ENCODE measurements at places on chromosomes 1 and 21.

DNA sequence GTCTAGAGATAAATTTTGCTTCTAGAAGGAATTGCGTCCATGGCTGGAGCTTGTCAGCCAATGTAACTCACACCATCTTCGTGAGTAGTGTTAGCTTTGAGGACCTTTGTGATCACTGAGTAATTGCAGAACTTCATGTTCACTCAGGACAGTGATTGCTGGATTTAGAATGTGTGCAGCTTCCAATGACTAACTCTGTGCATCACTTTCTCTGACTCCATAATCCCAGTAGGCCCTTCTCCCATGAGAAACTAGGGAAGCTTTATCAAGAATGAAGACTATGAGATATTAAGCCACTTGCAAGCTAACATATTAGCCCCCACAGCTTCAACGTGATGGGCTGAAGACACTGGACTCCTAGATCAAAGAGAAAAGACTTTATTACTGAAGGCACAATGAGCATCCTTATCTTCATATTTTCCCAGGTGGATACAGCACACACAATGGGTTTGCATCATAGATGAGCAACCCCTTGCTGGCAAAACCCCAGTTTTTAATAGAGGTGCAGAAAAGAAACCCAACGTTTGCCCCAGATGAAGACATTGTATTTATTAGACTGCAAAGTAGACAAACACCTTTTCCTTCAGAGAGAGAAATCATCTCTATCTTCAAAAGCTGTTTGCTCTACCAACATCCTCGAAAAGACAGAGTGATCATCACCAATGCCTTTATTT, 561.0 kb downstream of the LTN1 start:
- DNase-seq, result no peak

DNA sequence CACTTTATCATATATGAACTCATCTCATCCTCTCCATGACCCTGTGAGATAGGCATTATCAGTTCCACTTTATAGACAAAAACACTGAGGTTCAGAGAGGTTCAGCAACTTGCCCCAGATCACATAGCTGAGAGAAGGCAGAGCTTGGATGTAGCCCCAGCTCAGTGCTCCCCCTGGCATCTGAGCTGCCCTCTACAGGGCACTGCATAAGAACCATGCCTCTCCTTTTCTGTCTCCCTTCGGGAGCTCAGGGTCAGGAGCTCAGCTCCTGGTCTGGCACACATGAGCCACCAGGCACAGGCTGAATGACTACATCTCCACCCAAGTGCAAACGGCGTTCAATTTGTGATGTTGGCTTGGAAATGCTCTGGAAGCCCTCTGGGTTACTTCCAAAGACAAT, 16.9 kb downstream of the RAB7B start:
- no peak for DNase-seq

GRCh38 chr1:109814223-109814622, 50.5 kb upstream of the EPS8L3 start:
- DNase-seq, result no peak

DNA sequence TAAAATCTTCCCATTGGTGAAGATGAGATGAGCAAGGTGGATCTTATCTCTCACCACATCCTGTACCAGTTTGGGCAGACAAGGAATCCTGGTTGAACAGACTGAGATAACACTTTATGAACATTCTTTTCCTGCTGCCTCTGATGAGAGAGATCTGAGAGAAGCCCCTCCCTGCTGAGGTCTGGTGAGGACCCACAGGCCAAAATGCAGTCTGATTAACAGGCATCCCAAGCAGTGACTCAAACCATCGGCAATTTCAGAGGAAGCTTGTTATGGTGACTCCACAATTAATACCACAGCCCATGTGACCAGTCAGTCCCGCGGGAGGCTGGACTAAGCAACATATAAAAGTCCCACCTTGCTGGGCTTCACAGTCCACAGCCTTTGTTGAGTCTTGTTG, at the start of gene PRR9:
Gene PRR9 (plus strand): TSS at position 373 of the 400 bp plus-strand sequence. CDS start 561 bp downstream, outside the sequence.
- DNase-seq, result no peak

GRCh38 chr21:44345495-44345894, 6.3 kb upstream of the CFAP410 start:
- no peak for DNase-seq

DNA sequence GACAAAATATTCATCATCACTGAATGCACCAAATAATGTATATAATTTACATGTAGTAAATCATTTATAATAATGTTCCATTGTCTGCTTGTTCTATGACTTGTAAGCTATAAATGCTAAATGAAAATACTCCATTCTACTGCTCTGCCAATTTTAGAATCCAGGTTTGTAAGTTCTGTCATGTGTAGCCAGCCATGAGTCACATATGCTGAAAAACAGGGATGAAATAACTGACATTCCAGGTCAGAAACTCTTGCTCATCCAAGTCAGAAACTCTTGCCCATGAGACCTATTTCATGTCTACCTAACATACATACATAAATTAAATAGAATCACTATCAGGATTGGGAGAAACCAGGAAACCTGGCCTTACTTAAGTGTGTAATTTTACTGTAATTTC, 95.6 kb downstream of the ASH1L start:
- no peak for DNase-seq

DNA sequence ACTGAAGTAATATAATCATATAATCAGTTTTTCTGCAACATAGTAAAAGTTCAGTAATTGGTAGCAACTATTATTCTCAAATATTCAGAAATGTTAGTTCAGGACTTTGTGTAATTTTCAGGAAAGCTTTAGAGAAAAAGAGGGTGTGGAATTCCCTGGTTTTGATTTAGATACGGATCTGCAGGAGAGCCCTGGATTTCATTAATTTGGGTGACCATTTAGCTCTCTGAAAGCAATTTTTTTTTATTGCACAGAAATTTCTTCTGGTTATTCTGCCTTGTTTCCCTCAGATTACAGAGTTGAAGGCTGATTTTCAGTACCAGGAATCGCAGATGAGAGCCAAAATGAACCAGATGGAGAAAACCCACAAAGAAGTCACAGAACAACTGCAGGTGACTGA, 13.8 kb upstream of the STX12 start:
- no peak for DNase-seq

DNA sequence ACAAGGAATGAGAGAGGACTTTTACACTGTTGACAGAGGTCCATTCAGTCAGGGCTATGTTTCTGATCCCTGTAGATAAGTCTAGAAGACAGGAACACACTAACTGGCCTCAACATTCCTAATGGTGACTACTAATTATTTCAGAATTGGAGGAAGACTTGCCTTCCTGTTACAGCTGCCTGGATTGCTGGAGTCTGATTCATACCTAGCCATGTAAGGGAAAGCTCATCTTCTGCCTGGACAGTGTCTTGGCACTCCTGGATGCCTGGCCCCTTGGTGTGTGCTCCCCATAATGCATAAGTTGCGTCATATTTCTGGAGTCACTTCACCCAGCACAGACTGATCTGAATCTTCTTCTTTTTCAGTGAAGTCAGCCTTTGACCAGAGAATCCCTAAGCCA, 326.0 kb upstream of the RUNX1 start:
- no peak for DNase-seq

- no peak for DNase-seq
Measured at GRCh38 chr1:189657715-189658114, 819.9 kb downstream of the BRINP3 start.

- no peak for DNase-seq
Measured at GRCh38 chr1:109671067-109671466, 3.2 kb downstream of the GSTM2 start.

DNA sequence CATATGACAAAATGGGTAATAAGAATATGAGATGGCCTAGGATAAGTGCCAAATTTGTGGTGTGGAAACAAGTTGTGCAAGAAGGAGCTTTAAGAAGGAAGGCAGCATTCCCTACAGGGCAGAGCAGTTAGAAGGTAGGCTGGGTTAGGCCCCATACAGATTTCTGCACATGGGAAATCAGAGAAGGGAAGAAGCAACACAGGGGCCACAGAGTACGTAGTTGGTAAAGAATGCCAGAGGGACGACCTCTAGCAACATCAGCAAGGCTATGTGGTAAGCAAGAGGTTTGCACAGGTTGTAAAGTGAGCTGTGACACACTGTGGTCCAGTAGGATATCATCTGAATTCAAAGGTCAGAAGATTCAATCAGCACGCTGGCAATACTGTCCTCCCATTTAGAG, 765.6 kb upstream of the B3GALT2 start:
- no peak for DNase-seq

DNA sequence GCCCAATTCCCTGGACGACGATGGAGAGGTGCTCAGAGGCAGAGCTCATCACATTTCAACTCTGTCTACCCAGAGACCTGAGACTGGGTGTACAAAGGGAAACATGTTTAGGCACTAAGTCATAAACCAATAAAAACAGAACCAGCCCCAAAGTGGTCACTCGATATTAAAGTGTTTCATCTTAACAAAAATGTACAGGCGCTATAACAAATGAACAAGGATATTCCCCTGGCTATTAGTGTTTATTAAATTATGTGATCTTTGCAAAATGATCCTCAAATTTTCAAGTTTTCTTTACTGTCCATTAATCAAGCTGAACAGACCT, 43.6 kb downstream of the NPHP4 start:
- no peak for DNase-seq

DNA sequence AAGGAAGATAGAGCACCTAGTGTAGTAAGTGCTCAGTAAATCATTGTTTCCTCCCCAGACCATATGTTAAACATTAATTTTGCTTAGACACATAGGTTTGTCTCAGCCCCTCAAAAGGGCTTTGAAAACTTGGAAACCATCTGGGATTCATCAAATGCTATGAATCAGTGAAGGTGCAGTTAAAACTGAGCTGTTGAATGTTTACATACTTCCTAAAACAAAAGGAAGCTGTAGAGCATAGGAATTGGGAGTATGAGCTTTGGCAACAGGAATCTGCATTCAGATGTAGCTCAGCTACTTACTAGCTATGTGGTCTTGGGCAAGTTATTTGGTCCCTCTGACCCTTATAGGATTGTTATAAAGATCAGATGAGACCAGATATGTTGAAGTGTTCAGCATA, 18.7 kb upstream of the PODN start:
- no peak for DNase-seq

GRCh38 chr1:100151679-100152078, 18.7 kb downstream of the TRMT13 start:
- DNase-seq, result no peak

GRCh38 chr21:34702341-34703170, 33.8 kb downstream of the CLIC6 start:
- no peak for DNase-seq

- DNase-seq, result no peak
Measured at GRCh38 chr1:232322162-232322734, 307.7 kb downstream of the SIPA1L2 start.

GRCh38 chr1:239262538-239262937, 123.8 kb upstream of the CHRM3 start:
- DNase-seq, result no peak

DNA sequence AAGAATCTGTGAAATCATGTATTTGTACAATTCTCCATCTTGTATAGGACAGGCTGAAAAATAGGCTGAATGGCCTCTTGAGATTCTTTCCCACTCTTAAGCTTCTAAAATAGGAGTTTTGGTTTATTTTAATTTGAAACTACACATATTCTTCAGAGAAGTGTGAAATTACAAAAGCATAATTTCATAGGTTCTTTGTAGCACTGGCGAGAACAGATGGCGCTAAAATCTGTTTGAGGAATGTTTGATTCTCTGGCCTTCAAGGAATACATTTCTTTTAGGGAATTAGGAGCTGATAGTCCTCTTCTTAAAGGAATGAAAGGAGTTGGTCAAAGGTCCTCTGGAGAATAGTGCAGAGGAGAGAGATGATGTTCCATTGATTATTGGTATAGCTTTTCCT, 44.9 kb downstream of the CC2D1B start:
- DNase-seq, result no peak

- DNase-seq, result no peak
Measured at GRCh38 chr21:35168735-35169134, 119.6 kb upstream of the RUNX1 start.

Measured in T-helper 2 cell (primary cell).